ENCODE measurements at places on chromosomes 3 and 15.
A peak's percentile ranks its signal among the peaks of the same experiment; 100 is the strongest.

DNA sequence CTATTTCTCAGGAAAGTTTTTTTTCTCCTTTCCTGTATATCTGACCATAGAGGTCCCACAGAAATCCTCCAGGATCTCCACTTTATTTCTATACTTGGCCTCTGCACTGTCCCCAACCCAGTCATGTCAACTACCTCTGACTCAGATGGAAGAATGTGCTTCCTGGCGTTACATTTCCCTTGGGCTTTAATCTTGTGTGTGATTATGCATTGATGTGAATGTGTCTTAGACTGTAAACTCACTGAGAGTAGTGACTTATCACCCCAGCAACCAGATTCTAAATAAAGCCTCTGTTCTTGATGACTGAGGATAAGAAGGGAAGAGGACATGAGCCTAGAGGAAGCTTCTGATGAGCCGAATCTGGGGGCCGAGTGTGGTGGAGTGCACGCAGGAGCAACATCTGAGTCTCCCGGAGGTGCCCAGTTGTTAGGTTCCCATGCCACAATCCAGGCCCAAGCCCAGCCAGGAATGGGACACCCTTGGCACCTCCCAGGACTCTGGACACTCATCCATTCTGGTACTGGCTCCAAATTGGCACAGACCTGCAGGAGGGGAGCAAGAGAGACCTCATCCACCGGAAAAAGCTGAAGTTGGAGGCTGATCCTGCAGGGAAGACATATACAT, 32.1 kb upstream of the HEG1 start:
- no peak for DNase-seq

DNA sequence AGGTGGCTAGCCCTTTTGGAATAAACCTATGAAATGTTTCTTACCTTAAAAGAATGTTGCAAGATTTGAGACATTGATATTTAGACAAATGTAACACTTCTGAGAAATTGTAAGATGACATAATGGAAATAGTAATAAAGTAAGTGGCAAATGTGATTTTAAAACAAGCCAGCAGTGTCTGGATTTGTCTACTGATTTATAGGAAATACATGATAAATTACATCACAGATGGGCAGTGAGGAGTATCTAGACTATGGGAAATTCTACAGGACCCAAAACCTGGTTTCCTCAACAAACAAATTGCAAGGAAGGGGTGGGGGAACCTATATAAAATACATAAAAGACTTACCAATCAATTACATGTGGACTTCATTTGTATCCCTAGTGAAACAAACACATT, 37.1 kb downstream of the NANOGP8 start:
- DNase-seq, result no peak

GRCh38 chr3:166837535-166837934, 542.6 kb downstream of the ZBBX start:
- peak; percentile 1 for DNase-seq

DNA sequence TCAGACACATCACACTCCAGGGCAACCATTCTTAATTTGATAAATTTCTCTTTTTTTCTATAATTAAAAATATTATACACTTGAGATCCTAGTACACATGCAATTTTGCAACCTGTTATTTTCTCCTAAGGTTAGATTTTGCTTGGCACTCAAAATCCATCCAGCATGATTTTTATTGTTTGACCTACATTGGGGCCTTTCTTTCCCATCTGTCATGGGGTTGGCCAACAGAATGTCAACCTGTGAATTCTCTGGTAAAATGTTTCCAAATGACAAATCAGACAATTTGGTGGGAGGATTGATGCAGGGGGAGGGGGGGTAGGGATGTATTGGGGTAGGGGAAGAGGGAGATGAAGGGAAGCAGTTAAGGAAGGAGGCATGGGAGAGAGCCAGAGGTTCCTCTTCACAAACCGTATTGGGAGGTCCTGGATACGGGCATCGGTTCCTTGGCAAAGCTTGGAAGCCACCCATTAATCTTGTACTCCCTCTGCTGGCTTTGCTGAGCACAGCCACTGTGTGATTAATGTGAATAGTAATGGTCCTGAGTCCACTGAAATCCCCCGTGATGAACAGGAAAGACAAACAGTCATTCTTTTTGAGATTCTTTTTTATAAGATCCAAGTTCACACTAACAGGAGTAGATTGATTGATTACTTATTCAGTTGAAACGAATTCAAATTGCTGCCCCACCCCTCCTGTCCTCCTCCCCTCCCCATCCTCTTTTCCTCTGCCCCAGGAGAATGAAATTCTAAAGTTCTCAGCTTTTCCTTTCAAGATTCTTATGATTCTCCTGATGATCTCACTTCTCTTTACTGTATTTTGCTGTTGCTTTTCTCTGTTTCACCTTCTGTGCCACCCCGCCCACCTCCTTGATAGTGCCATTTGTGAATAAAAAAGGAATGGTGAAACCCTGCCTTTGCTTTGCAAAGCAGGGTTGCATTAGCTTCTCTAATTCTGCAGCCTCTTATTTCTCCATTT, 82.2 kb upstream of the SLC25A26 start:
- peak; percentile 76 for DNase-seq

DNA sequence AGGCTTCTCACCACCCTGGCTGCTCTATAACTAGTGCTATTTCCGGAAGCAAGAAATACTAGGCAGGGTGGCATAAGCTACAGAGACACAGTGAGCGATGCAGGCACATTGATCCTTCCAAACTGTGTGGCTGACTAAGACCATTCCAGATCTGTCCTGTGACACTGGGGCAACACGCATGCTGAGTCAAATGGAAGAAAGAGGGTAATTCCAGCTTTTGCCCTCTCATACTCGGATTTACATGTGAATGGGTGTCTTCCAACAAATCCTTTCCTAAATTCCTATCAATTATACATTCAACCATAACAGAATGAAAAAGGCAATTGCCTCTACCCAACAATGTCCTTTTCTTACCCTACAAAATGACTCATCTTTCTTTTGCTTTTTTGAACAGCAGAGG, 5.1 kb downstream of the FSIP1 start:
- DNase-seq, result no peak

DNA sequence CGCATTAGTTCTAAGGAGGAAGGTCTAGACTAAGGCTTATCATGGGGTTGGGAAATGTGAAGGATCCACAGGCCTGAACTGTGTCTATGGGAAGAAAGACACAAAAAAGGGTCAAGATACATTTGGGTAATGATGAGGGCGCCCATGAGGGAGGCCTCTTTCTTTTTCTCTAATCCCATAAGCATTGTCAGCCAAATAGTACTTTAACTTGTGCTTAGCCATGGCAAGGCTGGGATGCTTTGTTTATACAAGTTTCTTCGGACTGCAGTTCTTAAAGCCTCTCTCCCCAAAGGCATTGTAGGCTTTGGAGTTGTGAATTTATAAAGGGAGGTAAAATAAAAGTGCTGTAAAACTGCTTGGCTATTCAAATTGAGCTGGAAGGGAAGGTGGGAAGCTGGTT, 23.4 kb downstream of the ARMC8 start:
- DNase-seq, result no peak

- DNase-seq, result no peak
Measured at GRCh38 chr3:173552526-173552925, 155.0 kb downstream of the NLGN1 start.

DNA sequence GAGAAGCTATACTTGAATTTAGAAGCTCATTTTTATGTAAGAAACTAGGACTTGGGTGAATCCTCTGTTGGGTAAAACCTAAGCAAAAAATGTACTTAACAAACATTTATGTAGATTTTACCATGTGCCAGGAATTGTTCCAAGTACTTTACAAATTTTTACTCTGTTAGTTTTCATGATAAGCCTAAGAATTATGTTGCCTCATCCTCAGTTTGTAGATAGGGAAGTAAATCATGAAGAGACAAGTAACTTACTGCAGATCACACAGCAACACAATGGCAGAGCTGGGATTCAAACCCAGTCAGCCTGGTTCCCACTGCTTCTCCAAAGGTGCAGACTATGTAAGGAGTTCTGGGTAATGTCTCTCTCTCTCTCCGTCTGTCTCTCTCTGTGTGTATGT, 169.9 kb downstream of the DIPK2A start:
- DNase-seq, result no peak

GRCh38 chr3:12473511-12473910, 10.8 kb upstream of the TSEN2 start:
- no peak for DNase-seq

GRCh38 chr15:35533130-35534110, 12.5 kb downstream of the DPH6 start:
- DNase-seq, result no peak
